SJSA1 (cell line): ENCODE measurements at places on chromosomes 7 and 10. TPM values are rescaled to one million over a fixed set of nuclear protein-coding genes. Genes with fewer than 3 reads are reported as not detected.

GRCh38 chr7:27148031-27148755, 619 bp upstream of the HOXA6 start:
- no peak for DNase-seq
- H3K27me3 ChIP-seq = no peaks in the 10 kb centered on the region
- peak overlapping the region; percentile 18 for H3K4me3 ChIP-seq
- H3K27ac ChIP-seq = peak overlapping the region; percentile 25
- peaks cover 65% of the 10 kb centered on the region for H3K4me1 ChIP-seq
- H3K36me3 ChIP-seq = peaks cover 7% of the 10 kb centered on the region

DNA sequence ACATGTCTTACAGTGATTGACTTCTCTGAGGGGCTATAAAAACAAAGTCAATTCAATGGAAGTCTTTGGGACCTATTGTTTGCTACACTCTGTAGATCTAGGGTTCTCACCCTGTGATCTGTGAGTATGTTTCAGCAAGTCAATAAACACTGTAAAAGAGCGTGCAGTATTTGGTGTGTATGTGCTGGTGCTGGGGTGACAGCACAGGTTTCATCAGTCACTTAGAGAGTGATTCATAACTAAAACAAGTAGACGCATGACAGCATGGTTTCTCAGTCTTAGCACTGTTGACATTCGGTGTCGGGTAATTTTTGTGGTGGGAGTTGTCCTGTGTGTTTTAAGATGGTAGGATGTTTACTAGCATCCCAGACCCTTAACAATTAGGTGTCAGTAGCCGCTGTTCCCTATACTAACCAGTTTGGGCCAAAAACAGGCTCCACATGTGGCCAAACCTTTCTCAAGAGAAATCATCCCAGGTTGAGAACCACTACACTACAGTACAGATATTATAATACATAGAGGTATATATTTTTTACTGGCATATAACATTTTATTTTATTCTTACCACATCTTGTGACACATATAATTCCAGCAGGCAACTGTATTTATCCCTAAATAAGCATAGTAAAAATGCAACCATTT, 411.8 kb downstream of the ARL4A start:
- H3K27ac ChIP-seq = no peak overlapping the region
- no peaks in the 10 kb centered on the region for H3K36me3 ChIP-seq
- DNase-seq = peak; percentile 20
- no peaks in the 10 kb centered on the region for H3K27me3 ChIP-seq
- no peak overlapping the region for H3K4me3 ChIP-seq

Gene COL1A2
- total RNA-seq = 2,203 and 4,473 TPM in 2 replicates

Gene MUC3A
- not detected in 2 replicates for total RNA-seq

Gene UPK3B
- total RNA-seq = 0.11 TPM in 1 of 2 replicates, not detected in the other

Gene MRC1
- total RNA-seq = not detected in 2 replicates

Gene DGKB
- not detected in 2 replicates for total RNA-seq

DNA sequence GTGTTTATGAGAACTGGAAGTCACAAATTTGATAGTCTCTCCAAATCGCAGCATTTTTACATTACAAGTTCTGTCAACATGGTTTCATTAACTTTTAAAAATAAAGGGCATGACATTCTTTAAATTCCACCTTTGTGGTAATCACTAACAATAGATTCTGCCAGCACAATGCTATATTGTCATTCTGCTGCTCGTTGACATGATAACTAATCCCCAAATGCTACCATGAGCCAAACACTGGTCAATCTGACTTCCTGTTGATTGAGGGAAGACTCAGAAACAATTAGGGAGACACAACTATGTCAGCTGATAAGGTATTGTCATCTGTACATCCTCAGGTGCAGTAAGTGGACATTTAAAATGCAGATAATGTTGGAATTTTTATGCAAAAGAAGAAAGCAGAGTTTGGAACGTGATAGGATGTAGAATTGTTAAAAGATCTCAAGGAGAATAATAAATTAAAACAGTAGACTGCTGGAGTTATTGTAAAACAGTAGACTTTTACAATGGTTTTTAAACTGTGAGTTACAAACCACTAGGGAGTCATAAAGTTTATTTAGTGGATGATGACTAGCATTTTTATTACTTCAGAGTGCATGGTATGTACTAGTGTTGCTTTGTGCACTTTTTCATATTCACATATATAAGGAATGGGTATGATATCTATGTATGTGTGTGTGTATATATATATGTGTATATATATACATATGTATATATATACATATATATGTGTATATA, 126.4 kb upstream of the DKK1 start:
- H3K4me1 ChIP-seq = no peaks in the 10 kb centered on the region
- no peak overlapping the region for H3K27ac ChIP-seq
- H3K4me3 ChIP-seq = no peak overlapping the region
- H3K36me3 ChIP-seq = no peaks in the 10 kb centered on the region
- no peaks in the 10 kb centered on the region for H3K27me3 ChIP-seq
